ENCODE measurements at places on chromosomes 7 and 10.

DNA sequence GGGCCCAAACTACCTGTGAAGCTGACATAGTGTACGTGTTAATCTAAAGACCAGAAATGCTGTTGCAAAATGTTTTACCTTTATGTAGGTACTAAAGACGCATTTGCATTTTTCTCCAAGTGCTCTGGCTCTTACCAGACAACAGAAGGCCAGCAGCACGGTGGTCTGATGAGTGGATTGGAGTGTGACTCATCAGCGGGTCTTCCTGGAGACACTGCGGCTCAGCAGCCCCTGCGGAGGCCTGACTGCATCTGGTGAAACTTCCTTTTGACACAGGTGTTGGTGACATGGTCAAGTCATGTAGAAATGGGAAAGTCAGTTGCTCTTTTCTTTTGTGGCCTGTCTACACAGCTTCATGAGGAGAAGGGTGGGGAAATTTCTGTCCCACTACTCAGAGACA is 723.6 kb downstream of the INHBA start:
- no peak for DNase-seq

GRCh38 chr10:30734901-30735300 is 105.3 kb upstream of the LYZL2 start:
- no peak for DNase-seq

- no peak for DNase-seq
Observed at GRCh38 chr10:111338805-111339204, 262.0 kb downstream of the ADRA2A start.

- DNase-seq: no peak
Observed at GRCh38 chr10:27578316-27578715, 74.2 kb downstream of the RAB18 start.

- DNase-seq: no peak
Observed at GRCh38 chr7:141928146-141928844, 12.1 kb downstream of the OR9A4 start.

DNA sequence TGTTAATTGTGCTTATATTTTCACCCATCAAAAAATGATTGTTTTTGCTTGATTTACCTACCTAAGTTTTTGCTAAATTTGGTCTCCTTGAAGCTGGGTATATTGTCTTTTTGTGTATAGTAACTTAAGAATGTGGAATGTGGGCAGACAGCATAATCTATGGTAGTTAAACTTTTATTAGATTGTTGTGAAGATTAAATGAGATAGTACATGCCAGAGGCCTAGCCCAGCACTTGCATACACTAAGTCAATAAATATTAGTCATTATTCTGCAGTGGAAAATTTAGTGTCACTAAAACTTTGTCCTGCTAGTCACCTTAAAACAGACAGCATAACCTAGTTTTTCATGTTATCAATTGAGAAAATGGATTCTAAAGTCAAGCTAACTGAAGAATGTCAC is 19.3 kb upstream of the RPA3 start:
- DNase-seq: no peak

DNA sequence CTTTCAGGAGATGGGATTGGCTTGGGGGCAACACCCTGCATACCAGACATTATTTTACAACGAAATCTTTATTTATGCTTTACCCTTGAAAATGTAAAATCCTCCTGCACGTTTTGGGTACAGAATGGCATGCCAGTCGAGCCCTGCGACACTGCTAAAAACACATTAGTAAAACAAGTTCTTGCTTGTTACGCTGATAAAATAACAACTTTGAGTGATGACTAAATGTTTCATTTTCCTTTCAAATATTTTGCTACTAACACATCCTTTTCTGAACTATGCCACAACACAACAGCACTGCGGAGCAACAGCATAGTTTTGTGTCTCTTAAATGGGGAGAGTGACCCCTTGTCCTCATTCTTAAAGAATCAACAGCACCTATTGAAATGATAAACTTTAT is 76.0 kb upstream of the SEMA3D start:
- no peak for DNase-seq

DNA sequence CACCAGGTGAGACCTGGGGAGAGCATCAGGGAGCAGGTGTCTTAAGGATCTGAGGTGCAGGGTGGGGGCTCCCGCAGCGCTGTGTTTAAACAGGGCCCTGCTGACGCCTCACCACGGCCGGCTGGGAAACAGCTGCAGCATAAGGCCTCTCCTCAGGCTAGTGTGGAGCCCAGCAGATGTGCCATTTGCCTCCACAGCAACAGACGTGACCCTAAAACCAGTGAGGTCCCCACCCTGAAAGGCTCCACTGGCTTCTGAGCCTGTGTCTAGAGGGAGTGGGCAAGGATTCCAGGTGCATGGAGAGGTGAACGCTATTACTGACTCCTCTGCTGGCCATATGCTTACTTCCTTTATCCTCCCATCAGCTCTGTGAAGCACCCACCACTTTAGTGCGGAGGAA is 47.8 kb downstream of the SYPL1 start:
- DNase-seq: no peak
